A549 (cell line): ENCODE measurements at places on chromosomes 7 and 10.
A peak's percentile ranks its signal among the peaks of the same experiment; 100 is the strongest.

GRCh38 chr10:7933262-7933661 is 115.0 kb downstream of the TAF3 start:
- no peak for DNase-seq

DNA sequence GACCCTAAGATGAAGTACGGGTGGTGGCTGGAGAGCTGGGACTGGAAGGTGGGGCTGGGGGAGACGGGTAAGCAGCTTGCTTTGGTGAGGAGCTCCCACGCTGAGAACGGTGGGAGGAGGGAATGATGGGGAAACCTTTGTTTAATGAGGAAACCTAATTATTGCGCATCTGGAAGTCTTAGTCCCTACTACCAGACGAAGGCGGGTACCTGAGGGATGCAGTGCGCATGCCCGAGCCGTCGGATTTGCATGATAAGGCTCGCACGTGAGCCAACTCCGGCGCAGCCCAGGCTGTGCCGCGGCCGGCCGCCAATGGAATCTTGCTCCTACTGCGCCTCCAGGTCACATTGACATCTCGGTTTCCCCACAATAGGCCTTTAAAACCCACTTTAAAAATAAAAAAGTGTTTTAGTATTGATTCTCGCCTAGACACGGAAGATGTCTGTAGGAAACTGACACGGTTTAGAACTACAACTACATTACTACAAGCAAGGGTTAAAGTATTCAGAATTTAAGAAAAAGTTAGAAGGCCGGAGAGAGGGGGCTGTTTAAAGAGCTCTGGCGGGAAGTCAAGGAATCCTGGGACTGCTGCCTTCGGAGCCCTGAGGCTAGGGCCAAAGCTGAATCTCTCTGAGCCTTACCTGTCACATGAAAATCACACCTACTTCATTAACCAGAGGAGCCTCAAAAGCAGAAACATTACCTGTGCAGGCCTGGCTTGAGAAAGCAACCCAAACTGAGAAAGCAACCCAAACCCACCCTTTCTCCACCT is 12.1 kb upstream of the DLX6 start:
- DNase-seq = no peak

GRCh38 chr7:116988363-116988989 is 35.2 kb downstream of the ST7 start:
- DNase-seq = no peak

GRCh38 chr7:7330997-7331396 is 148.7 kb downstream of the C1GALT1 start:
- peak; percentile 3 for DNase-seq

DNA sequence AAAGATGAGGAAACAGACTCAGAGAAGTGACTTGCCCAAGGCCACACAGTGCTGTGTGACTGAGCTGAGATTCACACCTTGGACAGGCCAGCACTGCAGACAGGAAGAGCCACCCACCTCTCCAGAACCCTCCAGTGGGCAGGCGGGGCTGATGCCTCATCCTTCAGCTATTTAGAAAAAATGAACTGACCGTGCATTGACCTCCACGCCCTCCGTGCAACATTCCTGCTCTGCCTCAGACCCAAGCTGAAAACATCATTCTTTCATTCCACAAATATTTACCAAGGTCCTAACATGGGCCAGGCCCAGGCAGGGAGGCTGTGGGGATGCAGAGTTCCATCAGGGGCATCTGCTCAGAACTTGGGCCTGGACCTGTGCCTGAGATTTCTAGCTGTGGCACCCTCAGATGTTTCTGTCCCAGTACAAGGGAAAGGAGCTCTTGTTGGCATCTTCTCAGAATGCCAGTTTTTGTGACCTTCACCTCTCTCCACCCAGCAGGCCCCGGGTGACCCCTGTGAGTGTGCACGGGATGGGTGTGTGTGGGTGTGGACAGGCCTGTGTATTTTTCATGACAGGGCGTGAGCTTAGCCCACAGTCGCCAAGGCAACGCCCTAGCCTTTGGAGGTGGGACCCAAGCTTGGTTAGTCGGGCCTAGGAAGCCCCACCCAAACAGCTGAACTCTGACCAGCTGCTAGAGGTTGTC is 6.5 kb downstream of the VSIR start:
- peak; percentile 98 for DNase-seq

DNA sequence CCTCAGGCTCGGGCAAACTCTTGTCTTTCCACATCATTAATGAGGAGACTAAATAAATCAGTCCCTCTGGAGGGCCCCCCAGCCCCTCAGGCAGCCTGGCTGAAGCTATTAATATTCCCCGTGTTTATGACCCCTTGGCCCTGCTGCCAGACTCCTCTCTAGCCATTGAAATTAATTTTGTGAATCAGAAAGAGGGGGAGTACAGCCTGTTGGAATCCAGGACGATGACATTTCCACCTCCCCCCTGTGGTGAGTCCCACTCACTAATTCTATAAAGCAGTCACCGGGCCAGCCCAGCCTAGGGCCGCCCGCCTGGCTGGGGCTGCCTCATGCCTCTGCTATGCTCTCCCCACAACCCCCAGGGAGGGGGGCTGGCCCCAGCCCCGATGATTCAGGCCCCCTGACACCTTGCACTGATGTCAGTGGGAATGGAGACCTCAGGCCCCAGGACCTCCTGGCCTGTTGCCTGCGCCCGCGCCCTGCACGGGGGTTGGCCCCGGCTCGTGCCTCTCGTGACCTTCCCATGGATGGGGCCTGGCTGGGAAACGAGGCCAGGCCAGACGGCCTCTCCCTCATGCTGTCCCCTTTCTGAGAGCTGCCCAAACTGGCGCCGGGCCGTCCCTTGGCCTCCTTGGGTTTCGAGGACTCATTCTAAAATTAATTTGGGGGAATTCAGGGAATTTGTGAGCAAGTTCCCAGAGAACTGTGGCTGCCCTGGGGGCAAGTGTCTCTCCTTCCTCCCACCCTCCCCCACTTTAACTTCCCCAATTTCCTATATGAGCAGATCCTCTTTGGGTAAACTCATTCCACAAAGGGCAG is 34.0 kb downstream of the TMEM270 start:
- DNase-seq = peak; percentile 67

GRCh38 chr10:103840740-103841070 is 14.7 kb downstream of the SH3PXD2A start:
- DNase-seq = no peak

- DNase-seq = no peak
These were observed 69.7 kb downstream of the NPS start for GRCh38 chr10:127618797-127619196.

DNA sequence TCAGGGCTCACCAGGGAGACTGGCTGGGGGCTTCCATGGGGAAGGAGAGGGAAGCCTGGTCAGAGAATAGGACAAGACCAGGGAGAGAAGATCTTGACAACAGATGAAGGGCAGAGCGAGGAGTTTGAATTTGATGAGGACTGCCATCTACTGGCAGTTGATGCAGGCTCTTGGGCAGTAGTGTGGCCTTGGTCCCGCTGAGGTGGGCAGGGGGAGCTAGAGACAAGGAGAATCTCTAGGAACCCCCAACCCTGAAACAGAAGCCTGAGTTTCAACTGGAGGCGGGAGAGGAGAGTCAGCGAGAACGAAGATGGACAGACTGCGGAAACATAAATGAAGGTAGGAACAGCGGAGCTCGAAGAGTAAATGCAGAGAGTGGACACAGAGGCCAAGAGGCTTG is 81.0 kb downstream of the PPP1R3C start:
- peak; percentile 76 for DNase-seq

GRCh38 chr7:130152493-130153210 is 52.6 kb downstream of the TMEM209 start:
- DNase-seq = no peak

DNA sequence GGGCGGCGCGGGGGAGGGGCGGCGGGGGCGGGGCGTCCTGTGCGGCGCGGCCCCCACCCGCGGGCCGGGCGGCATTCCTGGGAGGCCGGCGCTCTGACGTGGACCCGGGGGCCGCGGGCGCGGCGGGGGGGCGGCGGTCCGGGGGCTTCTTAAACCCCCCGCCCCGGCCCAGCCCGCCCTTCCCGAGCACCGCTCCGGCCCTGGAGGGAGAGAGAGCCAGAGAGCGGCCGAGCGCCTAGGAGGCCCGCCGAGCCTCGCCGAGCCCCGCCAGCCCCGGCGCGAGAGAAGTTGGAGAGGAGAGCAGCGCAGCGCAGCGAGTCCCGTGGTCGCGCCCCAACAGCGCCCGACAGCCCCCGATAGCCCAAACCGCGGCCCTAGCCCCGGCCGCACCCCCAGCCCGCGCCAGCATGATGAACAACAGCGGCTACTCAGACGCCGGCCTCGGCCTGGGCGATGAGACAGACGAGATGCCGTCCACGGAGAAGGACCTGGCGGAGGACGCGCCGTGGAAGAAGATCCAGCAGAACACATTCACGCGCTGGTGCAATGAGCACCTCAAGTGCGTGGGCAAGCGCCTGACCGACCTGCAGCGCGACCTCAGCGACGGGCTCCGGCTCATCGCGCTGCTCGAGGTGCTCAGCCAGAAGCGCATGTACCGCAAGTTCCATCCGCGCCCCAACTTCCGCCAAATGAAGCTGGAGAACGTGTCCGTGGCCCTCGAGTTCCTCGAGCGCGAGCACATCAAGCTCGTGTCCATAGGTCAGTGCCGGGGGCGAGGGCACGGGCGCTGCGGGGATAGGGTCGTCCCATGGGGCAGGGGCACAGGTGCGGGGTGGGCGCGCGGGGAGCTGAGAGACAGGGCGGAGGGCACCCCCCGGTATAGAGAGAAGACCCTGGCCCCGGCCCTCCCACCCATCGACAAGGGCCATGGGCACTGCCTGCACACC is at the start of gene FLNC:
TSS of gene FLNC (plus strand) at position 176 of the 947 bp plus-strand sequence. CDS start at position 408, 232 bp downstream.
- no peak for DNase-seq

DNA sequence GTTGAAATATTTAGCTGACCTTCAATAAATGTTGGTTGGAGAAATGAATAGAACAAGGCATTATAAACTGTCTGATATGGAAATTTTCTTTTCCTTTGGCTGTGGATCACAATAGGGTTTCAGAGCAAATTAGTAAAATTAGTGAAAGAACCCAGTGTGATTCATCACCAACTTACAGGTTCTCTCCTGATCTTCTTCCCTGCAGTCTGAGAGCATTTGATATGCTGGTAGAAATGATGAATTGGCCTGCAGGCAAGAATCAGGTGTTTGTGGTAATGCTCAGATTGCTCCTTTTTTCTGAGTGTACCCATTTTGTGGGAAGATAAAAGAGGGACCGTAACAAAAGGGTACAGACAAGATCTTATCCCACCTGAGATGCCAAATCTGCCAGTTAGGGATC is 51.9 kb downstream of the BTAF1 start:
- DNase-seq = no peak

DNA sequence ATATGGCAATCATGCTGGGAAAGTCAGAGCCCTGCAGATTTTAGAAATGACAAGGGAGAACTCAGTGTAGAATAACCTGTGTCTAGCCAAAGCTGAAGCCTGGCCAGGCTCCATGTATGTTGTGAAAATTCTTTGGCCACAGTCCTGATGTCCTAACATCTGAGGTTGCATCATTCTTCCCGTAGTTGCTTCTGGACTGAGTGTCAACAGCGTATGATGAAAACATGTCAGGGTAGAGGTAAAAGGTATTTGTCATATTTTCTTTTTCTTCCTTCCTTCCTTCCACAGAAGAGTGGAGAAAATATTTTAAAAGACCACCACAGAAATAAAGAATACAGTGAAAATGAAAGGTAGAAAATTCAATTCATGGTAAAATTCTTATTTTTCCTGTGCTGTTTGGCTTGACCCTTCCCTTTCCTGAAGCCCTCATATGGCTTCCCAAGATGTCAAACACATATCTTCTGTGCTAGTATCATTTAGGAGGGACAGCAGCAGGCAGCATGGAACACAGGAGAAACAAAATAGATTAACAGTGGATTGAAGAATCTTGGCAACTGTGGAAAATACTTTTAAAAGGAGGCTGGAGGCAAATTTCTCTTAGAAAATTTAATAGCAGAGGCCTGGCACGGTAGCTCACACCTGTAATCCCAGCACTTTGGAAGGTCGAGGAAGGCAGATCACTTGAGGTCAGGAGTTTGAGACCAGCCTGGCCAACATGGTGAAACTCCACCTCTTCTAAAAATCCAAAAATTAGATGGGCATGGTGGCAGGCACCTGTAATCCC is 18.9 kb upstream of the NRBF2 start:
- DNase-seq = peak; percentile 58

- DNase-seq = no peak
These were observed 285.2 kb downstream of the USP6NL start for GRCh38 chr10:11326241-11326640.

DNA sequence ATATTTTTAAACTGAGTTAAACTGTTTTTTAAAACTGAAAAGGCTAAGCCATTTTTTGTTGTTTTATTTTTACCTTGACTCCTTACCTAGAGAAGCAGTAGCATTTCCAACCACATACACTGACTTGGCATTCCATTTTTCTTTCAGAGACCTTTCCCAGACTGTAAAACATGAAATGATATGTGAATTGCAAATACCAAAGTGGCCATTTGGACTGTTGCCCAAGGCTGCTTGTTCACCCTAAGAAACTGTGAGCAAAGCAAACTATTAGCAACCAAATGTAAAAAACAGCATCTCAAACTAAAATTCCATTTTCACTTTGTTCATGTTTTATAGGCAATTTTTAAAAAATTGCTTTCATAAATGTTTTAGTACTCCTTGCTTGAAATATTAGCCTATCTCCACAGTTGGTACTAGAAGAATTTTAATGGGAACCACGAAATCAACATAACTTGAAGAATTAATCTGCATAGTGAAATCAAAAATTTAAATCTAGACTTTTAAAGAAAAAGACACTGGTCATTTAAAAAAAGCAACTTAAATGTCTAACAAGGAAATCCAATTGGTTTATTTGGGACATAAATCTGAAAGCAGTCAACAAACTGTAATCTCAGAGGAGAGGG is 10.8 kb downstream of the UROS start:
- DNase-seq = peak; percentile 22

GRCh38 chr7:110507369-110507768 is 583.6 kb upstream of the LRRN3 start:
- no peak for DNase-seq

GRCh38 chr10:92914478-92915325 is 66.4 kb downstream of the EXOC6 start:
- DNase-seq = peak; percentile 53

DNA sequence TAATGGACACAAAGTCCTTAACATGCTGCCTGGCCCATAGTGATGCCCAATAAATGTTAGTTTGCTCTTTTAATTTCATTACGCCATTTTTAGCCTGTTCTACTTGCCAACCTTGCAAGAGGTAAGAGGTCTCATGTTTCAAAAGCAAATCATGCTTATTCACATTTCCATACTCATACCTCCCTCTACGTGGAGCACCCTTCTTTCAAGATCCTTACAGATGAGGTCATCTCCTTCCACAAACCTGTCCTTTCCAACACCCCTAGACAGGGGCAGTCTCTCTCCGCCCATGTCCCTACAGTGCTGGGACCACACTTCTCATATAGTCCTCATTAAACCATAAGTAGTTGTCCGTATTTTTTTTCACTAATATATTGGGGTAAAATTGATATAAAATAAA is 271.3 kb downstream of the FGFR2 start:
- DNase-seq = no peak

DNA sequence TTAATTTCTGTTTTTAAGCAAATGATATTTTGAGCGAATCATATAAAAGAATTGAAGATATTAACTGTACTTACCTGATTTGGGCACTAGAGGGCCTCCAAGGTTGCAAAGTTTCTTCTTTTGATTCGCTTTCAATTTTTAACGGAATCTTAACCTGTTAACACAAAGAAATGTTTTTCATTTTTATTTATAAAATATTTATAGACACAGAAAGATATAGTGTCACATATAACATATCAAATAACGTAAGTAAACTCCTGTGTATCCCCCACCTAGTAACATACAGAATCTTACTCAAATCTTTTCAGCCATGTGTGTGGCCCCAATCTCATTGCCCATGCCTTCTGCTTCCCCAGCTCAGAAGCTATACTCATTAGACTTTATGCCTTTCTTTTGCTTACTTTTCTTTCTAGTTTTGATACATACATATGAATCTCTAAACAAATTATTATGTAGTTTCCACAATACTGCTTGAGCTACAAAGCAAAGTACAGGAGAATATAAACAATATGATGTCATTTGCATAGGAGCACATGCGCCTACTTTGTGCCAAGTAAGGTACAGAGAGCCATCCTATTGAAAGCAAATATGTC is 49.5 kb upstream of the ZPBP start:
- no peak for DNase-seq
